ENCODE measurements at places on chromosomes 7 and 10.

DNA sequence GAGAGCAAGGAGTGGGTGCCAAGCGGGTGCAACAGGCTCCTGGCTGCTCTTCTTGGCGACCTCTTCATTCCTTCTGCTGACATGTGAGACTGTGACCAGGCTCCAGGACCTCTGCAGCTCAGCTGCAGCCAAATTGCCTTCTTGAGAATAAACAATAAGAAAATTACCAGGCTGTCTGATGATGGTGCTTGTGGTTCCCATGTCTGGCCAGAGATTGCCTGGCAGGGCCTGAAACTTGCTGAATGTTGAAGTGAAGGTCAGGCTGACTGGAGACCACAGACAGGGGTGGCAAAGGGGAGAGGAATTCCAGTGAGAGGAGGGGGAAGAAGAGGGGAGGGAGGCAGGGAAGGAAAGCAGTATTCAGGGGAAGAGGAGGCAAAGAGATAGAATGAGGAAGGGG is 497.4 kb upstream of the PODXL start:
- DNase-seq = no peak

- no peak for DNase-seq
Measured at GRCh38 chr10:71713135-71714030, 6.2 kb downstream of the C10orf105 start.

GRCh38 chr10:86160890-86161585 is 205.6 kb downstream of the GRID1 start:
- DNase-seq = no peak

DNA sequence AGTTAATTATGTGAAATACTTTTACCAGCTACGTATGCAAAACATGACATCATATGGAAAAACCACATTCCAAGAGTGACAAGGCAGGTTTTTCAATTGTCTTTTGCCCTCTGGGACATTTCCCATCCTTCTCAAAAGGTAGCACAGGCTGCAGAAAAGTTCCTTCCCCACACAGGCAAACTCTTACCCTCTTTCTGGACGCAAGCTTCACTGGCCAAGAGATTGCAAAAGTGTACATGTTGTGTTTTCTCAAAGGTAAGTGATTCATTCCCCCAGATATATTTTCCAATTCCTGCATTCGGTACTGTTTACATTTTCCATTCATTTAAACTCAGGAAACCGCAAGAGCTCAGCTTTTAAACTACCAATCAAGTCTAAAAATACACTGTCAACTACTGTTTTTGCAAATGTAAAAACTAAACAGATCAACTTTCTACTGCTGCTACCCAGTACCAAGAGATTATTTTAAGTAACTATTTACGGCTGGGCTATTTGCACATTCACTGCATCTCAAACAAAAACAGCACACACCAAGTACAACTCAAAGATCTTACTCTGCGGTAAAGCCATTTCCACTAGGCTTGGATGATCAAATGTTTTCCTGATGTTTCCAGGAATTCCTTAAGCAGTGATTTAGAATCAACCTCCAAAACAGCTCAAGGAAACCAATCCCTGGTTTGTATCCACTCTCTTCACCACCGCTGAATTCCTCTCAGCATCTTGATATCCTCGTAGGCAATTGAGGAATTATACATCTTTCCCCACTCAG is 233.6 kb upstream of the CCDC6 start:
- no peak for DNase-seq

DNA sequence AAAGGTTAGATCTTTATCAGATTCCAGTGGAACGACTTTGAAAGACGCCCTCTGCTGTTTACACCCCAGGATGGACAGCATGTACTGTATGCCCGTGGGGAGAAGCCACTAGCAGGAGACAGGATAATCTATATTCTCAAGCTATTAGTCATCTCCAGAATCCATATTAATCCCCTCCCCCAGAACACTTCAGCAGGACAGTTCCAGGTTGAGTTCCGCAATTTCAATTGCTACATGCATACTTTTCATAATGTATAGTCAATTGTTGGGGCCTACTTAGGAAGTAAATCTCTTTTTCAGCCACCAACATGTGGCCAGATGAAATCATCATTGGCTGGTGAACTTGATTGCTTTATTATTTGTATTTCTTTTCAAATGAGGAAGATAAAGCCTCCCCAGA is 313.1 kb upstream of the SMIM30 start:
- no peak for DNase-seq

All from stimulated activated CD8-positive, alpha-beta memory T cell treated with anti-CD3 and anti-CD28 coated beads, Interleukin-2, amount 100 ng/mL, for 1 hour (primary cell).